ENCODE measurements at places on chromosomes 16 and 17.

GRCh38 chr17:35912339-35912912 lies 18.1 kb downstream of the RDM1 start:
- no peak for DNase-seq

DNA sequence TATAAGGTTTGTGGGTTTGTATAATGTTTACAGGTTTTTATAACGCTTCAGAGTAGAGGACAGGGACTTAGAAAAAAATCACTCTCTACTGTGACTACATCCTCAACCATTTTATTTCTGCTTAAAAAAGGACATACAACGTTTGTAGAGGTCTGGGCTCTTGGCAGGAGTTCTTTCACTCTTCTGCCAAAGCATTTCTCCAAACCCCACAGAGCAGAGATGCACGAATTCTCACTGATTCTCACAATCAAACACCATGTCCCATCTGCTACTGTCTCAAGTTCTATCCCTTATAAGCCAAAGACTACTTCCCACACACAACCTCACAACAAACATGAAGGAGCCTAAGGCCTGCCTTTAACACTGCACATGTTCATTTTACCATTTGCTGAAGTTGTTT lies 7.0 kb upstream of the ANKFY1 start:
- no peak for DNase-seq

DNA sequence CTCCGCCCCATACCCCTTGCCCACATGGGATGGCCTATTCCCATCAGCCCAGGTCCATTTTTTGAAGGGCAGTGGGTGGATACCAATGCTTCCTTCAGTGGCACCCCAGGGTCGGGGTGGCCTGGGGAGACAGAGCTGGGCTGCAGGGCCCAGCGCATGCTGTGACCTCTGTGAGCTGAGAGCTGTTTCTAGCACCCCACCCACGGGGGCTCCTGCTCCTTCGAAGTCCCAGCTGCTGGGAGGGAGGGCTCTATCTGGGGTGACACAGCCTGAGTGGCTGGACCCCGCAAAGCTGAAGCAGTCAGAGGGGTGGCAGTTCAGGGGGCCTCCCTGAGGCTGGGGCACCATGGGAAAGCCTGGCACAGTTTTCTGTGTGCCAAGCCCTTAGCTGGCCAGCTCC lies 10.7 kb downstream of the PAM16 start:
- no peak for DNase-seq

GRCh38 chr17:80916246-80916645 lies 75.4 kb upstream of the CHMP6 start:
- DNase-seq: no peak

GRCh38 chr17:61955619-61956018 lies 27.8 kb upstream of the INTS2 start:
- DNase-seq: no peak

DNA sequence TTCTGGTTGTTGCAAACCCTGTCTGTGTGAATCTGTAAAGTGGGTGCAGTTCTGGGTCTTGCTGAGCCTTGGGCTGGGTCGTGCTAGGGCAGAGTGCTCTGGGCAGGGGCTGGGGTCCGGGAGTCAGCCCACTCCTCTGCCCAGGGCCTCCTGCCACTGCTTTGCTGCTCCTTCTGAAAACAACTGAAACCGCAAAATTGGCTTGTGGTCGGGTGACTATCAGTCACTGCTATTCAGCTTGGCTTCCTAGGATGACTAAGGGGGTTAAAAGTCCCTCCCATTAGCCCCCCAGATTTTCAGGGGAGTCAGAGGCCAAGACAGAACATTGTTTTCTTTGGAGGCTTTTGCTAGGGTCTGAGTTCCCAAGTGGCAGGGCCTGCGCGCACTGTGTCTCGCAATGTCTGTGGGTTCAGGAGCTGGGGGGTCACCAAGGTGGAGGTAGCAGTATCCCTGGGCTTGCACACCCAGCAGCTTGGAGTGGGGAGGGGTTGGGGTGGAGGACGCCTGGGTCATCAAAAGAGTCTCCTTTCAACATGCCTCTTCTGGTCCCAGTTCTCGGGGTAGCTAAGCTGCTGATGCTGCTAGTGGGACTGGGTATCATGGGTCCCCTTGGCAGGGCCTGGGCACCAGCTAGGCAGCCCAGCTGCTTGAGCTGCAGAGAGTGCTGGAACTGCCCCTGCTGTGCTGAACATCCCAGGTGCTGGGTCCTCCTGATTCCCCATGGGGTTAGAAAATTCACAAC lies 13.5 kb upstream of the TBX21 start:
- DNase-seq: peak; percentile 65

GRCh38 chr17:81221842-81222619 lies 734 bp downstream of the CEP131 start:
- no peak for DNase-seq

DNA sequence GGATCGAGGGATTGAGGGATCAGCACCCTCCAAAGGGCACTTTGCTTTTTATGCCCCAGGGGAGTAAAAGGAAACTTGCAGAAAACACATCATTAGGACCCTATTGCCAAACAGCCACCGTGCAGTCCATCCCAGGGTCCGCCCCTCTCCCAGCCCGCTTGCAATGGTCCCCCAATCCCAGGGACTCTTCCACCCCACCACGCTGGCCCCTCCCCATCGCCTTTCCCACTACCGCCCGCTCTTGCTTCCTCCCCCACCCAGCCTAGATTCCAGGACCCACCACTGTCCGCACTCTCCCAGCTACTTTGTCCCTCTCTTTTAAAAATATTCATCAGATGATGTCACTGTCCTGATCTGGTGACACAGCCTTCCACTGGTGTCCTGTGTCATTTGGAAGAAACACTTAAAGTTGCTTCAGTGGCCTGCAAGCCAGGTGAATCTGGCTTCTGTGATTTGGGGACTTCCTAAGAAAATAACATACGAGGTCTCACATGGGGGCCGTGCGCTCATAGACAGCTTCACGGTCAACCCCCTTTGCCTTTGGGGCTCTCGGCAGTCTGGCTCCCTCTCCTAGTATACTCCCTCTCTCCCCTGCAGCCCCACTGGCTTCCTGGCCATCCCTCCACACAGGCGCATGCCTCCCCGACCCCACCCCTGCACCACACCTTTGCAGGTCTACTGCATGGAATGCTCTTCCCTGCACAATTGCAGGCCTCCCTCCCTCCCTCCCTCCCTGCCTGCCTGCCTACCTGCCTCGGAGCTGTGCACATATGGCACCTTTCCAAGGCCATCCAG lies 127.9 kb downstream of the RBFOX3 start:
- no peak for DNase-seq

GRCh38 chr16:85616607-85617321 lies 3.6 kb downstream of the GSE1 start:
- DNase-seq: peak; percentile 71

DNA sequence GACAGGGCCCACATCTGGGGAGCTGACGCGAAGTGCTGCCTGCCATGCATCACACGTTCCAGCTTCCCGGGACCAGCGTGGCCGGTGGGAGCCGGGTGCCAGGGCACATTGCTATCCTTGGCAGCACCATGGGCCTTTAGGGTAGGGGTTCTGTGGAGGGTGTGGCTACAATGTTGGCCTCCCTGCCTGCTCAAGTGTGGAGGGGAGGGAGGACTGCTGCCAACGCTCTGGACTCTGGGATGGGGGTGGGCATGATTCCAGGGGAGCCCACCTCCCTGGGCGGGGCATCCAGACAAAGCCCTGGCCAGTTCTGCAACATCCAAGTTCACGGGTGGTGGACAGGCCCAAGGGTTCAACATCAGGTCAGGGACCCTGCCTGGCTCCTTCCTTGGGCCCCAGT lies 13.9 kb downstream of the GRB7 start:
- no peak for DNase-seq

DNA sequence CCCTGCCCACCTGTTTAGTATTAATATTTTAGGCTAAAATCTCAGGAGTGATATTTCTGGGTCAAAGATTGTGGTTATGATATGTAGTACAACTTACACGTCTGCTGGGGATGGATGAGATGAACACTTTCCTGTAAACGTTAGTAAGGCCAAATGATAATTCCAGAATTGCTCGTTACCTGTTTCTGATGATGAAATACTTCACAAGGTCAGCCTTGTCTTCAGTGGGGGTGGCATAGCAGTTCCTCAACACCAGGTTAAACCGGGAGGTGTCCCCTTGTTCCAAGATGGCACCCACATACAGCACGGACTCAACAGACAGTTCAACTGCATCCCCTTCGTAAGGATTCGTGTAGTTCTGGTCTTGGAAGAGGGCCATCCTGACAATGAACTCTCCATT lies 9.3 kb downstream of the GP2 start:
- no peak for DNase-seq

DNA sequence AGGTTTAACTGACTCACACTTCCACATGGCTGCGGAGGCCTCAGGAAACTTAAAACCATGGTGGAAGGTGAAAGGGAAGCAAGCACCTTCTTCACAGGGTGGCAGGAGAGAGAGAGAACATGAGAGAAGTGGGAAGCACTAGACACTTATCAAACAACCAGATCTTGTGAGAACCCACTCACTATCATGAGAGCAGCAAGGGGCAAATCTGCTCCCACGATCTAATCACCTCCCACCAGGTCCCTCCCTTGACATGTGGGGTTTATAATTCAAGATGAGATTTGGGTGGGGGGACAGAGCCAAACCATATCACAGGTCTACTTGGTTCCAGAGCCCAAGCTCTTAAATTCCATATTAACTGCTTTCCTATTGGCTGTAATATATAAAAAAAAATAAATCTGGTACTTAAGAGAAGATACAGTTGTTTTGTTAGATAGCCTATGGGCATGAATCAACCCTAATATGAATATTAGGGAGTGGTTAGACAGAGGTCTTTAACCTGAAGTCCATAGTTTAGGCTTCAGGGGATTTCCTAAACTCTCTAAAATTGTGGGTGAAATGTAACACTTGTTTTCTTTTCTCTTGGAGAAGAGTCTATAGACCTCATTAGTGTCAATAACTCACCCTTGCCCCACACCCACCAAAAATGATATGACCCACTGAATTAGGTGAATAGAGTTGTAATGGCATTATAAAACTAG lies 56.7 kb downstream of the SKAP1 start:
- no peak for DNase-seq

GRCh38 chr17:72730077-72730476 lies 362.4 kb downstream of the SLC39A11 start:
- DNase-seq: no peak

Measured in mesenchymal stem cell (in vitro differentiated cells and primary cell).